ENCODE measurements at places on chromosomes 6 and 20.

- no peak for DNase-seq
These were observed 219.2 kb upstream of the SGK1 start for GRCh38 chr6:134537146-134537555.

- DNase-seq: no peak
These were observed 218.9 kb downstream of the EYA2 start for GRCh38 chr20:47113362-47114109.

DNA sequence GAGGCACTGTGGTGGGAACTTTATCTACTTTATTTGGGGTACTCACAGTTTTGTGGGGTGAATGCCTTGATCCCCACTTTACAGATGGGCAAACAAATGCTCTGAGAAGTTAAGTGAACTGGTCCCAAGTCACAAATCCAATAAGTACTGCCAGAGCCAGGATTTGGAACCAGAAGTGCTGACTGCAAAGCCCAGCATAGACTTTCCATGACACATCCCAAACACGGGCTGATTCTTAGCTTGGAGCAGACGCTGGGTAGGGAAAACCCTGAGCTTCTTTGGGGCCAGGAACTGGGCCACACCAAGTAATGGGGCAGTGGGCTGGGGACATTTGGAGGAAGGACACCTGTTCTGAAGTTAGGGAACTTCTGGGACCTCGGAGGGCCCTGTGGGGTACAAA is 20.3 kb downstream of the RIN2 start:
- no peak for DNase-seq

DNA sequence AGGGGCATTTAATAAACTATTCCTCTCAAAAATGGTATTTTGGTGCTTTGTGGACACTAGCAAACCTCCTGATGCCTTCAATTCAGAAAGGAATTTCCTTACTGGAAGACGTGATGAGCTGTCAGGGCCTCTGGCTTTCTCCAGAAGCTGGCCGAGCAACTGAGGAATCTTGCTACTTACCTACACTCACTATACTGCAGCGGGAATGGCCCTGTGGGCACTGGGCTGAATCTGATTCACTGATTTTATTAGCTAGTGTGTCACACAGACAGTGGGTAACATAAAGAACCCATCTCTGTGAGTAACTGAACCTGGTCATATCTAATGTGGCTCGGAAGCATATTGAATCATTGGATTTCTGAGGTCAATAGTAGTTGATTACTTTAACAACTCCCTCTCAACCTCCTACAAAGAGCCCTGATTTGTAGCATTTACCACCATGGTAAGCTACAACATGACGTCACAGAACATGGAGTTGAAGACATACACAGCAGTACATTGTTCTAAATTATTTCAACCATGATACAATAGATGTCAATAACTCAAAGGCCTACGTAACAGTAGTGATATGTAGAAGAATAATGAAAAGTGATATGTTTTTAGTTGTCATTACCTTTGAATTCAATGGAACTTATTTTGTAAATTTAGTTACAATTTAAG is 232.1 kb downstream of the SYNE1 start:
- DNase-seq: no peak

- DNase-seq: no peak
These were observed 47.7 kb upstream of the FNDC1 start for GRCh38 chr6:159121486-159121885.

DNA sequence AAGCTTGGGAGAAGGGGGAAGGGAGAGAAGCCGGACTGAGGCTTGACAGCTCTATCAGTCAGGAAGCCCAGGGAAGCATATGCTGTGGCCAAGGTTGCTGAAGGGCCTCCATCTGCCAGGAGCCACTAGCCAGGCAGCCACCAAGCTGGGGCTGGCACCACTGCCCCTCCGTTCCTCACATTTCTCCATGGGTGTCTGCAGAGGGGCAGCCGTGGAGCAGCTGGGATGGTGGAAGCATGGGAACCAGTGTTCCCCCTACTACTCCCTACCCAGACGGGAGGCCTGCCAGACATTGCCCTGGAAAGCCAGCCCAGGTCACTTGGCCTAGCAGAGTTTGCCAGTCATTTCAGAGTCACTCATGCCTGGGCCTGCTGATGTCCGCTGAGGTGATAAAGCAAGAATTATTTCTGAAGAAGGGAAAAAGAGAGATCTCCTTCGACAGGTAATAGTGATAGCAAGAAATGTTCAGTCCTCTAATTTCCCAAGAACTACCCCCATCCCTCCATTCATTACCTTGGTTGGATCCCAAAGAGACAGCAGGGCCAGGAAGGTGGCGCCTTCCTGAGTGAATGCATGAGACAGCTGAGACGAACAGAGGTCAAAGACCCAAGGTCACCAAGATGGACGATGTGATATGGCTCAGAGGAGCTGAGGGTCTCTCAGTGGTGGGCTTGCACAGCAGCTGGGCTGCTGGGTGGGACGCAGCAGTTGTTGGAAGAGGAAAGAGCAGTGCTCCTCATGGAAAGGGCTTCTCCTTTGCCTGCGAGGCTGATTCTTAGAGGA is 21.9 kb downstream of the SNPH start:
- DNase-seq: no peak

Data from left ventricle myocardium inferior (tissue), 1 donor.